Tibial nerve (tissue), 4 donors: ENCODE measurements at places on chromosomes 13 and 19.

- H3K4me1 ChIP-seq, result no peaks in the 10 kb centered on the region
Observed at GRCh38 chr13:83883061-83883523, 818 bp upstream of the SLITRK1 start.

DNA sequence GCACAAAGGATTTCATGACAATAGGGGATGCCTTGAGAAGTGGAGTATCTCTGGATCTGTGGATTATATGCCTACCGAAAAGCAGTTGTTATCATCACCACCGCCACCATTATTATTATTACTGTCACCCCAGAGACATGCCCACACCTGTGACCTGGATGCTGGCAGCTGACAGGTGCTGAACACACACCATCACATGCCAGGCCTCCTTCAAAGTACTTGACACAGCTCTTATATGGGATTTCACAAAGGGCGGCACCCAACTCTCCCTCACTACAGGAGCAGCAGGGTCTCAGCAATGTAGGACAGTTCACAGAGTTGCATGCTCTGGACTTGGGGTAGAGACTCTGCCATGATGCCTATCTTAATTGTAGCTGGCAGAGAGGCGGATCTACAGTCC lies 5.6 kb upstream of the GPR42 start:
- no peak for DNase-seq
- no peak overlapping the region for H3K27ac ChIP-seq
- H3K4me1 ChIP-seq, result no peaks in the 10 kb centered on the region
- no peaks in the 10 kb centered on the region for H3K27me3 ChIP-seq

- no peak for DNase-seq
- H3K27ac ChIP-seq, result no peak overlapping the region
- no peak overlapping the region for H3K4me3 ChIP-seq
- H3K36me3 ChIP-seq, result no peaks in the 10 kb centered on the region
- H3K4me1 ChIP-seq, result no peaks in the 10 kb centered on the region
Observed at GRCh38 chr13:51269039-51269438, 46.8 kb downstream of the FAM124A start.

DNA sequence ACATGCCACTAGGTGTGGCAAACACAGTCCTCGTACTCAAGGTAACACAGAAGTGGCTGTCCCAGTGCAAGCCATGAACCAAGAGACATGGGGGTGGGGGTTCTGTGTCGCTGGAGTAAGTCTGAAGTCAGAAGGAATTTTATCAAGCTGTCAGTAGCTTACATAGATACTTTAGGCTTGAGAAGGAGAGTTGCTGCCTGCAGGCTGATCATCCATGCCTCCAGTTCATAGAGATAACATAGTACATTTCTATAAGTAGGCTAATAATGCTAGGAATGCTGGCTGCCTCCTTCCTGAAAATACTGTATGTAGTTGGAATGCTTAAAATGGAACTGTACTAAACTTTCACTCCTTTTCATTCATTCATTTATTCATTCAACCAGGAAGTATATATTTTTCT lies 70.1 kb downstream of the CAB39L start:
- no peak for DNase-seq
- H3K27ac ChIP-seq, result no peak overlapping the region
- peaks cover 5% of the 10 kb centered on the region for H3K36me3 ChIP-seq
- no peaks in the 10 kb centered on the region for H3K27me3 ChIP-seq
- peaks cover 10% of the 10 kb centered on the region for H3K4me1 ChIP-seq
- H3K4me3 ChIP-seq, result no peak overlapping the region

GRCh38 chr19:45146251-45146650 lies 14.5 kb downstream of the NKPD1 start:
- H3K27ac ChIP-seq, result no peak overlapping the region
- peaks cover 17% of the 10 kb centered on the region for H3K36me3 ChIP-seq
- DNase-seq, result no peak
- H3K4me1 ChIP-seq, result no peaks in the 10 kb centered on the region
- no peak overlapping the region for H3K4me3 ChIP-seq
